ENCODE measurements at places on chromosomes 1 and 21. TPM values are rescaled to one million over a fixed set of nuclear protein-coding genes. Genes with fewer than 3 reads are reported as not detected.
A peak's percentile ranks its signal among the peaks of the same experiment; 100 is the strongest.

- peak; percentile 67 for DNase-seq
Measured at GRCh38 chr1:3530926-3531818, 76.7 kb downstream of the ARHGEF16 start.

The RNU1-1 gene
- total RNA-seq: 1,082 TPM

DNA sequence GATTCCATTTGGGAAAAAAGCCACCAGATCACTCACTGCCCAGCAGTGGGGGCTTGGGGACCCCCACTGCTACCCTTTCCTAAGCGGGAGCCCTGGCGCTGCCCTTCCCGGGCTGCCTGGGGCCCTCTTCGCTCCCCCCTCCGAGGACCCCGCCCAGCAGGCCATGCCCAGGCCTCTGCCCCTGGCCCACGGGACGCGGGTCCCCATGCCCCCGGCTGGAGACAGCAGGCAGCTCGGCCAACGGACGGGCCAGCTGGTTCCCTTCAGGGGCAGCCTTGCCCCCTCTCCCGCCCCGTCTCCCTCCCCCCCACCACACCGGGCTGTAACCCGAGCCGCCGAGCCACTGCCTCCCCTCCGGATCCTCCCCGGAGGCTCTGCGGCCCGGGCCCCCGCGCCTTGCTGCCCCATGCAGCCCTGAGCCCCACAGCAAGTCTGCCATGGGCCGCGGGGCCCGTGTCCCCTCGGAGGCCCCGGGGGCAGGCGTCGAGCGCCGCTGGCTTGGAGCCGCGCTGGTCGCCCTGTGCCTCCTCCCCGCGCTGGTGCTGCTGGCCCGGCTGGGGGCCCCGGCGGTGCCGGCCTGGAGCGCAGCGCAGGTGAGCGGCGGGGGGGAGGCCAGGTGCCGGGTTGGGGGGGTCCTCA, at the start of gene MMP23B:
TSS of gene MMP23B (plus strand) at position 392 of the 639 bp plus-strand sequence. CDS start at position 438, 46 bp downstream.
- DNase-seq: no peak

DNA sequence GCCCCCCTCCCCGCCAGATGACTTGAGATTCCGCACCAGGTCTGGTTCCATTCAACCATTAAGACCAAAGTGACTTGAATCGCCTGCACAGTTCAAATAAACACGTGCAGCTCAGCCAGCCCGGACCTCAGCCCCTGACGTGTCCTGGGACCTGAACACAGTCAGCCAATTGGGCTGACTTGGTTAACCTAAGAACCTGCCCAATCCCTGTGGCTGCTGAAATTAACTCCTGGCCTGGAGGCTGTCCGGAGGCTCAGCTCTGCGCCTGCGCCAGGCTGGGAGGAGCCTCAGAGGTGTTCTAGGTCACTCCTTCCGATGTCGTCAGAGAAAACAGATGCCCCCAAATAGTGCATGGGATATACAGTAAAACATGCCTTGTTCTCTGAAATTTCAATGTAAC, 73.4 kb downstream of the SCCPDH start:
- DNase-seq: no peak

DNA sequence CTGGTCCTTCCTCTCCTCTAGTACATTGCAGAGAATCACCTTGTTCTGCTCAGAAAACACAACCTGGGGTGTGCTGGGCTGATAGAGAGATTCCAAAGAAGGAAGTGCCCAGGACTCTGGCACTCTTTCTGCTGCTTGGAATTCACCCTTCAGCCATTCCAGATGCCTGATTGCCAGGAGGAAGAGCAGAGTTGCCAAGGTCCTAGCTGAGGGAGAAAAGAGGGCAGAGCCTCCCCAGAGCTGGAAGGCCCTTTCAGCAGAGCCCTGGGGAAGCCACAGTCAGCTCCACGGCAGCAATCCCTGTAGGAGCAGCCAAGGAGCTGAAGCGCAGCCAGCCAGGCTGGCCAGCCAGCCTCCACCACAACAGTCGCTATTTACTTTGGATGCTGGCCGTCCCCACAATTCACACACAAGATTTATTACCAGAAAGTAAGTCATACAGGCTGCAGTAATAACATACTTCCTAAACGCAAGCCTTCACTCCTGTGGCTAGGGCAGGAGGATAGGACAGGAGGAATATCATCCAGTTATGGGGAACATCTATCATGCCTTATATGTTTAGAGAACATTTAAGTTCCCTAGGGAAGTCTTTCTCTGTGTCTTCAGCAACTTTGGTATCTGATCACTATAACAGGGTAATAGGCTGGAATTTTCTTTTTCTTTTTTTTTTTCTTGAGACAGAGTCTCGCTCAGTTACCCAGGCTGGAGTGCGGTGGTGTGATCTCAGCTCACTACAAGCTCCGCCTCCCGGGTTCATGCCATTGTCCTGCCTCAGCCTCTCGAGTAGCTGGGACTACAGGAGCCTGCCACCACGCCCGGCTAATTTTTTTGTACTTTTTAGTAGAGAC, 36.6 kb upstream of the SLC44A3 start:
- DNase-seq: no peak

GRCh38 chr21:40165773-40166070, 298.5 kb downstream of the PCP4 start:
- DNase-seq: no peak

The ZNF695 gene
- 0.77 TPM for total RNA-seq

- no peak for DNase-seq
Measured at GRCh38 chr1:19411612-19412011, 73.7 kb downstream of the CAPZB start.

The GPR161 gene
- 0.34 TPM for total RNA-seq

The DCLRE1B gene
- total RNA-seq: 15.9 TPM

DNA sequence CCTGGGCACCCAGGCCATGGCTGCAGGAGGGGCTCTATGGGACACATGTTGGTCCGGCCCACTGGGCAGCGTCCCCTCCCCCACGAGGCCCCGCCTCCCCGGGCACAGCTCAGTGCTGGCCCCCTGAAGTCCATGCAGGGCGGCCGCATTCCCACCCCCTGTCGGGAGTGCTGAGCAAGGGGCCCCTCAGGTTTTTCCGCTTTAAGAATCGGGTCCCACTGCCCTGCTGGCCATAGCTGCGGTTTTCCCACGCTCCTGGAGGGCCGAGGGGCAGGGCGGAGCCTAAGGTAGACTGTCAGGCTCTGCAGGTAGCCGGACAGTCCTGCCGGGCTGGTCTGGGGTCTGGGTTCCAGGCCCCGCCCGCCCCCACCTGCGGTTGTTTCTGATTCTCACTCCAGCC, 43.5 kb upstream of the CCDC27 start:
- no peak for DNase-seq

- DNase-seq: no peak
Measured at GRCh38 chr21:38145104-38145503, 111.7 kb upstream of the KCNJ15 start.

GRCh38 chr1:172970186-172970585, 80.6 kb downstream of the TNFSF18 start:
- no peak for DNase-seq

The NUAK2 gene
- total RNA-seq: 5.9 TPM

- DNase-seq: no peak
Measured at GRCh38 chr1:8627728-8628127, 189.7 kb downstream of the RERE start.

GRCh38 chr1:90986953-90987352, 34.9 kb downstream of the ZNF644 start:
- DNase-seq: no peak

GRCh38 chr1:158286941-158287346, 2.8 kb upstream of the CD1C start:
- no peak for DNase-seq

GRCh38 chr1:210377731-210378333, 49.1 kb downstream of the HHAT start:
- no peak for DNase-seq

The SPRR3 gene
- total RNA-seq: not detected

DNA sequence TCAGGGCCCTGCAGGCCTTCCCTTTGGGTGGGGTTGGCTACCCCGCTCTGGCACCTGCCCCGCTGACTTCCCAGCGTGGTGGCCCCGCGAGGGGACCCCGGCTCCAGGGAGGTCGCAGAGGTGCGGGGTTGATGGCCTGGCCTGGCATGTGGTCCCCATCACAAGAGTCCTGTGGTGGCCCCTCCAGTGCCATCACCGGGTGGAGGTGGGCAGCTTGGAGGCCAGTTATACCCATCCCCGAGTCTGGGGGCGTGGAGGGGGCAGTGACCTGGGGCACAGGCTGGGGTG, 26.8 kb downstream of the PRMT2 start:
- no peak for DNase-seq

- DNase-seq: no peak
Measured at GRCh38 chr1:8764293-8764937, 53.0 kb downstream of the RERE start.

DNA sequence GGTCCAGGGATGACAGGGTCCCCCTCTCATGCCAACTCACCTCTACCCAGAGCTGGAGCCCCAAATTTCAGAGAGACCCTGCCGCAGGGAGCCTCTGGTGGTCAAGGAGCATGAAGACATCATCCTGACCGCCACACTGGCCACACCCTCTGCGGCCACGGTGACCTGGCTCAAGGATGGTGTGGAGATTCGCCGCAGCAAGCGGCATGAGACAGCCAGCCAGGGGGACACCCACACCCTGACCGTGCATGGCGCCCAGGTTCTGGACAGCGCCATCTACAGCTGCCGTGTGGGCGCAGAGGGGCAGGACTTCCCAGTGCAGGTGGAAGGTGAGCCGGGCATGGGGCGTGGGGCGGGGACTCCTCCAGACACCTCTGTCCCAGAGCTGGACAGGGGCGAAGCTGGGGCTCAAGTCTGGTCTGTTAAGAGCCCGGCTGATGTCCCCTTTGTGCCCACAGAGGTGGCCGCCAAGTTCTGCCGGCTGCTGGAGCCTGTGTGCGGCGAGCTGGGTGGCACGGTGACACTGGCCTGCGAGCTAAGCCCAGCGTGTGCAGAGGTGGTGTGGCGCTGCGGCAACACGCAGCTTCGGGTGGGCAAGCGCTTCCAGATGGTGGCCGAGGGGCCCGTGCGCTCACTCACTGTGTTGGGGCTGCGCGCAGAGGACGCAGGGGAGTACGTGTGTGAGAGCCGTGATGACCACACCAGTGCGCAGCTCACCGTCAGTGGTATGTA, 66.0 kb downstream of the OBSCN start:
- no peak for DNase-seq

DNA sequence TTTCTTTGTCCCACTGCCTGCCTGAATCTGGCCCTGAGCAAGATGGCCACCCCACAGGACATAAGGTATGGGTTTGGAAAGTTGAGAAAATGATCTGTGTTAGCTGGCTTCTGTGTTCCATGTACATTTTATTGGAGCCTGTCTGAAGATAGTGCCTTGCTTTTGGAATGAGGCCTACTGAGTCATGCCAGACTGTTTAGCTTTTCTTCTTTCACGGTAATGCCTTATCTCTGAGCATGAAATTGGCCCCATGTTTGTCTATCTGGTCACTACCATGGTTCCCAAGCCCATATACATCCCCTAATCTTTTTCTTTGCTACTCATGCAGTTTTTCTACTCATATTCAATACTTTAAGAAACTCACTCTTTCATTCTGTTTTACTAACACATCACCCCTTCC, 85.1 kb upstream of the LMO4 start:
- DNase-seq: no peak

- DNase-seq: no peak
Measured at GRCh38 chr1:174753131-174753530, 246.6 kb upstream of the CACYBP start.

GRCh38 chr1:69305621-69306020, 262.1 kb upstream of the LRRC7 start:
- DNase-seq: no peak

DNA sequence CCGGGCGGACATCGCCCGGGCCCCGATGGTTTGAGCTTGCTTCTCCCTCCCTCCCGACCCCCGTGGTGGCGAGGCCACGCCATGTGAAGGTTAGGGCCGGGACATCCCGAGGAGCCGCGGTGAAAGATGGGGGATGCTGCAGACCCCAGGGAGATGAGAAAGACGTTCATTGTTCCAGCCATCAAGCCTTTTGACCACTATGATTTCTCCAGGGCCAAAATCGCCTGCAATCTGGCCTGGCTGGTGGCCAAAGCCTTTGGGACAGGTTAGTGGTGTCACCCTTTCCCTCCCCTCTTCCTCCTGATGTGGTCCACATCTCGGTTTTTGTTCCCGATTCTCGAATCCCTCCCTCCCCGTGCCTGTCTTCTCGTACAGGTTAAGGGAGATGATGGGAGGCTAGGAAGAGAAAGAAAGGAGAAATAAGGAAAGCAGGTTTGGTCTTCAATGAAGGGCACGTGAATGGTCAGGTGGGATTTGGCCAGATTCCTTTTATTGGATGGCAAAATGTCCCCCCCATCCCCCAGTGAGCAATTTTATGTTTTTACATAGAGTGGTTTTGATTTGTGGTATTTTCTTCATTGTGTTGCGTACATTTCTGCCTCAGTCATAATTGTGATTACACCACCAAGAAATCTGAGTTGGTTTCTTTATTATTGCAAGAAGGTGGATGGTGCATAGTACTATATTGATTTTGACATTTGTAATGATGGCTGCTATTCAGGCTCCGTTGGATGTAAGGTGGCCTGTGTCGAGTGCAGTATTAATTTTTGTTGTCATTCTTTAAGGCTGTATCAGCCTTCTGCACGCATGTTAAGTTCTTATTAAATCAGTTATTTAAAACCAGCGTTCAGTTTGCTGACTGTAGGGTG, 1.2 kb downstream of the CAMSAP2 start:
- no peak for DNase-seq

DNA sequence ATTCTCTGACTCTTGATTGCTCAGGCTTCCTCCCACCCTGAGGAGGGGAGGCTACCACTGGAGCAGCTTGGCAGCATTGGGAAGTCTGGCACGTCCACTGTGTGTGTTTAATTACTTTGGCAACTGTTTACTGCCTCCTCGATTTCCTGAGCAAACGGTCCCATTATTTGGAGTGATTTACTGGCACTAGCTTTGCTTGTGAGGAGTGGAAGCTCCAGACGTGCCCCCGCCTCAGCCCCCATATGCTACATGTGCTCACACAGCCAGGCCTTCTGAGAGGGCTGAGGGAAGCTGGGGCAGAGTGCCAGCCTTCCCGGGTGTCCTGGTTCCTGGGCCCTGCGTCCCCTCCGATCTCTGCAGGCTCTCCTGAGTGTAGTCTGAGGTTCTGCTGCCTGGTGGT, 306.2 kb downstream of the PTPRU start:
- no peak for DNase-seq

DNA sequence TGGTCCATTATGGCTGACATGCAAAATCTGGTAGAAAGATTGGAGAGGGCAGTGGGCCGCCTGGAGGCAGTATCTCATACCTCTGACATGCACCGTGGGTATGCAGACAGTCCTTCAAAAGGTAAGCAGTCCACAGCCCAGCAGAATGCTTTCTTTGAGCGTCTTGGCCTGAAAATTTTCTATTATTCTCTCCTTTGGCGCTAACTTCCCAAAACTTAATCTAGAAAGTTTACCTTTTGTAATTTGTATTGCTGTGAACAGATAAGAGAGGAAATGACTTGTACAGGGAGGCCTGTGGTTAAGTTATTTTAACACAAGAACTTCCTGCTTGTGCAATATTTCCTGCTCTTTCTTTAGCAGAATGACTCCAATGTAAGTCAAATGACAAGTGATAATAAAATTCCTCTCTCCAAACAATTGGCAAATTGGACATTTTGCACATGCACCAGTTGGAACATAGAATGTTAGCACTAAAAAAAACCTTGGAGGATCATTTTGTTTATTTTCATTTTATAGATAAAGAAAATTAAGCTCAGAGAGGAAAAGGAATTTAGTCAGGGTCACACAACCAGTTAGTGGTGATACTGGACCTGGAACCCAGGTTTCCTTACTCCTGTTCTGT, 18.9 kb downstream of the CAP1 start:
- no peak for DNase-seq

GRCh38 chr21:40373761-40374160, 473.2 kb downstream of the DSCAM start:
- DNase-seq: no peak

The VSIG8 gene
- total RNA-seq: not detected
